ENCODE measurements at places on chromosomes 3 and 15. TPM values are rescaled to one million over a fixed set of nuclear protein-coding genes. Genes with fewer than 3 reads are reported as not detected.

DNA sequence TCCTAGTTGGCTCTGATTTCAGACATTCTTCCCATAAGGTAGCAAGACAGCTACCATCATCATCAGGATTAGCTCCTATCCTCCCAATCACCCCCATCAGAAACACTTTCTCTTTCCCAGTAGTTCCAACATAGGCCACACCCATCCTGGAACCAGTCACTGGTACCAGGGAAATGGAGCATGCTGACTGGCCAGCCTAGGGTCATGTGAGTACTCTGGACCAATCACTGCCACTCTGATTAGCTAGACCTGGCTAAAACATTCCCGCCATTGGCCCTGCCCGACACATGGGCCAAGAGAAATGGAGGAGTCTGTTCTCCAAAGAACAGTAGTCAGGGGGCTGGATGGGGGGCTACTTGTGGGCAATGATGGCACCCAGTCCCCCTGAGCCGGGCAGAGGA is 12.4 kb downstream of the EFCC1 start:
- no peak for DNase-seq

Gene HGD
- not detected for total RNA-seq

GRCh38 chr3:124791142-124791541 is 60.9 kb downstream of the UMPS start:
- no peak for DNase-seq

Gene TRANK1
- total RNA-seq = 66.3 TPM

- no peak for DNase-seq
Measured at GRCh38 chr3:12947504-12948369, 106.4 kb upstream of the RPL32 start.

Gene ZDHHC23
- total RNA-seq = 51.9 TPM

Gene DNAJB8
- total RNA-seq = not detected

GRCh38 chr15:91890614-91891013 is 37.1 kb downstream of the SLCO3A1 start:
- no peak for DNase-seq

GRCh38 chr3:115876876-115877614 is 253.7 kb downstream of the GAP43 start:
- DNase-seq = no peak

Data from OCI-LY7 (cell line).